Stimulated activated CD4-positive, alpha-beta T cell treated with anti-CD3 and anti-CD28 coated beads, Interleukin-1b, Interleukin-23, amount 100 ng/mL, for 1 hour (primary cell): ENCODE measurements at places on chromosomes 1 and 21.

GRCh38 chr1:95068956-95069709 is 3.6 kb downstream of the ALG14 start:
- no peak for DNase-seq

DNA sequence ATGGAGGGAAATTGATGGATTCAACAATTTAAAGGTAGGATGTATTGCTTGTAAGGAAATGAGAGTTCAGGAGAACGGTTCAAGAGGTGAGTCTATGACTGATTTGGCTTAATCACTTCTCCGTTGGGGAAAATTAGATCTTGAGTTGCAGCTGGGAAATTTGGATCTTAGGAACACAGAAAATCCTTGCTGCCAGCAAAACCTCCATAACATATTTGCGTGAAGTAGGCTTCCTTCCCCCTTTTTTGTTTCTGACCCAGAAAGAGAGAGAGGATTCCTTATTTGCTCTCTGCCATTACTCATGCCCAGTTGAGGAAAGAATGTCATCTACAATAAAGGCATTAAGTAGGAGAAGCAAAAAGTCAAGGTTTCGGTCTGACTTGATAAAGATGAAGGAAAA is 73.5 kb upstream of the PDC start:
- no peak for DNase-seq

DNA sequence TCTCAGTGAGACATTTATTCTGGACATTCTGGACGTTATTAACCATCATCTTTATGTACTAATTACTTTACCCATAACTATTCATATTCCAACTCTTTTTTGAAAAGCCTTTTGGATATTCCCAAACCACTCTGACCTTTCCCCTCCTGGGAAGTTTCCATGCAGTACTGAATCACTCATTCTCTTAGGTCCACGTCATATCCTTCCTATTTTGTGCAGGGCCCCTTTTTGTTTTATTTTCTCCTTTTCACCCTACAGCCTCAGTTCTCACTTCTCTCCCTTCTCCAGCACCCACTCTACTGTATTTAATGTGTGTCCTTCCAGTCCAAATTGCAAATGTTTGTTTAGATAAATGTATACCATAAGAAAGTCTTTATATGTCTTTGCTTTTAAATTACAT is 16.4 kb upstream of the ATP1A1 start:
- no peak for DNase-seq

- no peak for DNase-seq
Observed at GRCh38 chr1:220044678-220045355, 1.5 kb downstream of the EPRS1 start.

DNA sequence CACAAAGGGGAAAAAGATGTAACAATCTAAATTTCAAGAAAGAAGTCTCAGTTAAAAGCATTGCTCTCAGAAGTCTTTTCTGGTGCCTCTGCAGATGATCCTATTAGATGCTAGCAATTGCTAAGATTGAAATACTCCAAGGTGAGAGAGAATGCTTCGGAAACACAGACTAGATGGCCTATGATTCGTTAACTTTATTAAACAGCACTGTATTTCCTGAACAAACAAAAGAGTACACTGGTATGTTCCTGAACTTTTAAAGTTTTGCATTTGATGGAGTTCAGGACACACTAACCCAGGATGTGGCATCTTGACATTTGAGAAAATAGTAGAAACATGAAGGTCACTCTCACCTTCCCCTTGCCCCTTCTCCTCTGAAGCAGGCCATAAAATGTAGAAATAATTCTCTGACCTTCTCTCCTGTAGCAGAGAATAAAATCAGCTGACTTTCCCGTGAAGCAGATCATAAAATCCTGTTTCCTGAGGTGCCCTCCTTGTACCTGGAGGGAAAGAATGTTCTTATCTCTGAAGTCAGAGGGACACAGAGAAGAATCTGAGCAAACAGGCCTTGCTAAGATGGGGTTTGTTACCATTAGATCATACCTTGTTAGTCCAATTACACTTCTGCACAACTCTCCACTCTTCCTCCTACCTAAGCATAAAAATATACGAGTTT is 142.9 kb upstream of the USP25 start:
- DNase-seq, result no peak

GRCh38 chr1:159646687-159647086 is 59.1 kb downstream of the APCS start:
- no peak for DNase-seq

GRCh38 chr1:191460234-191460633 is 698.0 kb upstream of the RGS18 start:
- DNase-seq, result no peak

GRCh38 chr1:64969305-64970046 is 3.1 kb upstream of the JAK1 start:
- DNase-seq, result no peak

DNA sequence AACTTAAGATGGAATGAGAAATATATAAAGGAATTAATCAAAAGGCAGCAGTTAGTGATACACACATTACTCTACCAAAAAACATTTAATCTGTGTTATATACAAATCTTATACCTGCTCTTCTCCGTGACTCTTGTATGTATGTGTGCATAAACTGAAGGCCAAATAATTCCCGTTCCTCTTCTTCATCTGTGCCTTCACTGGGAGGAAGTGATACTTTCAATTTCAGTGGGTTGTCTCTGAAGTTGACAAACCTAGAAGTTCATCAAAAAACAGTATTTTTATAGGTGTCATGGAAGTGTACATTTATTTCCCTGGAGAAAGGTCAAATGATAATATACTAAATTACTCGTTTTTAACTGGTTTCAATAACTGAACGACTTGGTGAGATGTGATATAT is 19.3 kb downstream of the TRMT13 start:
- no peak for DNase-seq

DNA sequence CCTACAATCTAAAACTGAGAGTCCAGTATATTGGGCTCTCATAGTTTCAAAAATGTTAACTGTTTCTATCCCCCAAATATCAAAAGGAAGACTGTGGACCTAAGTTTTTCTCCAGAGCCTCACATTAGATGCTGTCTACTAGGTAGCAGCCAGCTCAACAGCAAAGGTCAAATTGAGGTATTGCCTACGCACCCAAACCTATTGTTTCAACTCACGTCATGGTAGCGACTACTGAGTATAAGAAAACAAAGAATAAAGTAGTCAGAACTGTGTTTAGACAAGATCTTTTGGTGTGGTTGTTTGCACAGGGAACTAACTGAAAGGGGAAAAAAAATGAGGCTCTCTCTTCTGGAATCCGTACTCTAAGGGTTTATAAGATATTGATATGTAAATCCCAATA is 173.2 kb downstream of the LBR start:
- DNase-seq, result no peak

DNA sequence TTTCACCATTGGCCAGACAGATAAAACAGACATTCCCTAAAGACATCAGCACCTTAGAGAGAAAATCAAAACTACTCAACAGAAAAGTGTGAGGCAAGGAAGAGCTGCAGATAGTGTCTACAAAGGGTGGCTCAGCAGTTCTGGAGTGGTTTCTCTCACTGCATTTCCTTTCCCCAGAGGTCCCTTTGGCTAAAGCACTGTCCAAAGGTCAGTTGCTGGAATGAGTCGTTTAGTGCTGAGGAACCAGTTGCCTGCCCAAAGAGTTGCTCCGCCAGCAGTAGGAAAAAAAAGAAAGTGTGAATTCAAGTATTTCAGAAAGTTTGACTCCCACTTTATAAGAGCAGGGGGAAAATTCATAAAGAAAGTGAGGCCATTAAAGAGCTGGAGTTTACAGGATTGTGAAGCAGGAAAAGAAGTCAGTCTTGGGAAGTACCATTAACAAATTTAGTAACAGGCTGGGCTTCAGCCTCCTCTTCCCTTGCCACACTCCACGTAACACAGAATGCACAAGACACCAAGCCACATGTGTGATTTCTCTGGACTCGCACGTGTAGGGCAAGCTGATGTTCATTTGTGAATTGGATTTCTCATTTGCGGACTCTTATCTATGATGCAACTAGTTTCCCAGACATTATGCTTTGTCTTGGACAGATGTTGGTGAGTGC is 122.2 kb downstream of the RUNX1 start:
- DNase-seq, result no peak

DNA sequence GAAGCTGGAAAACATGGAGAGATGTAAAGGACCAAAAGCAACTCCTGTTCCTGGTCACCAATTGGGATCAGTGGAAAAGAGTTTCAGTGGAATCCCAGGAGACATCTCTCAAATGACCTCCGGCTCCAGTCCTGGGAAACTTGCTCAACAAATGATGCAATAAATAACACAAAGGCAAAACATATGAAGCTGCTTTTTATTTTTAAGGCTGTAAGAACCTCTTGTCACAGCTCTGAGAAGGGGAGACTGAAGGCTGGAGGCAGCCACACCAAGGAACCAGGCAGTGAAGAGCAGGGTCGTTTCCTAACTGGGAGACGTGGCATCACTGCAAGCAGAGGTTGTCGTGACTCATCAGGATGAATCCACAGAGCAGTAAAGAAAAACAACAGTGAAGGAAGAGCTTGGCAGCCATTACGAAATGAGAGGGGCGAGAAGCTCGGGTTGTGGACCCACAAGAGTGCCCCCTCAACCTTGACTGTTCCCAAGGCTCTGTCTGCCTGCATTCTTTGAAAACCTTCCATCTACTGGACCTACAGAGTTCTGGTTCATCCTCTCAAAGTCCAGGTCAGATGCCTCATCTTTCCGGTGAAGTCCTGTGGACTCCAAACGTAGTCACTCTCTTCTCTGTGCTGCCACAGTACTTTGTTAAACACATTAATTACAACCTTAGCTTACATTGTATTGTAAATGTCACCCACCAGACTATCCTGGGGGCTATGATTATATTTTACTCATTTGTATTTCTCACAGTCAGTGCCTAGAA is 32.1 kb downstream of the JAK1 start:
- no peak for DNase-seq

DNA sequence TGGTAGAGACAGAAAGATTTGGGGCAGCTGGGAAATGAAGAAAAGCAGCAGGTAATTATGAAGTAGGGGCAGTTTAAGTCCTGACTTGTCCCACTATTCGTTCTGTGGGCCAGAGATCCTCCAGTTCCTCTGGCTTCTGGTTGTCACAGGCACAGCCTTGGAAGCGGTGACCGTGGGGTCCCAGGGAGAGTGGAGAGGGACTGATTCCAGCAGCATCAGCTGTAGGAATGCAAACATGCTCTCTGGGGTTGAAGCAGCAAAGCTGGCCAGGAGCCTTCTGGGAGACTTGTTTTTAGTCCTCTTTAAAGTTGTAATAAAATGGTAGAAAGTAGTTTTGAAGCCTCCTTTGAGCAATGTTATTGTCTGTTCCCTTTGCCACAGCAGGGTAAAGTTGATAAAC is 488.0 kb downstream of the LMO4 start:
- DNase-seq, result no peak

- DNase-seq, result no peak
Observed at GRCh38 chr1:171295821-171296220, 18.2 kb upstream of the FMO4 start.

GRCh38 chr1:95383111-95383510 is 149.1 kb downstream of the RWDD3 start:
- DNase-seq, result no peak

DNA sequence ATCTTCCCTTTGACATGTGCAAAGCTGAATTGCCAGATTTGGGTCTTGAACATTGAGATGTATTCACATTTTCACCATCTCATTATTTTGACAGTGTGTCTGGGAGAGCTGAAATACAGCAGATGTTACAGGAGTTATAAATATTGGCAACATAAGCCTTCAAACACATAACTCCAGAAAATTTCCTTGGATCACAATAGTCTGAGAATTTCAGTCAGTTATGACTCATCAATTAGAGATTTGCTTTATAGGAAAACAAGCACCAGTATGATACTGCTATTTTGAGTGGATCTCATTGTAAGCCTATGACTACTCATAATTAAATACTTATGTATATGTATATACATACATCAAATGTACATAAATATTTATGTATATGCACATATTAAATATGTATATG is 1171.8 kb downstream of the AMY1C start:
- DNase-seq, result no peak

DNA sequence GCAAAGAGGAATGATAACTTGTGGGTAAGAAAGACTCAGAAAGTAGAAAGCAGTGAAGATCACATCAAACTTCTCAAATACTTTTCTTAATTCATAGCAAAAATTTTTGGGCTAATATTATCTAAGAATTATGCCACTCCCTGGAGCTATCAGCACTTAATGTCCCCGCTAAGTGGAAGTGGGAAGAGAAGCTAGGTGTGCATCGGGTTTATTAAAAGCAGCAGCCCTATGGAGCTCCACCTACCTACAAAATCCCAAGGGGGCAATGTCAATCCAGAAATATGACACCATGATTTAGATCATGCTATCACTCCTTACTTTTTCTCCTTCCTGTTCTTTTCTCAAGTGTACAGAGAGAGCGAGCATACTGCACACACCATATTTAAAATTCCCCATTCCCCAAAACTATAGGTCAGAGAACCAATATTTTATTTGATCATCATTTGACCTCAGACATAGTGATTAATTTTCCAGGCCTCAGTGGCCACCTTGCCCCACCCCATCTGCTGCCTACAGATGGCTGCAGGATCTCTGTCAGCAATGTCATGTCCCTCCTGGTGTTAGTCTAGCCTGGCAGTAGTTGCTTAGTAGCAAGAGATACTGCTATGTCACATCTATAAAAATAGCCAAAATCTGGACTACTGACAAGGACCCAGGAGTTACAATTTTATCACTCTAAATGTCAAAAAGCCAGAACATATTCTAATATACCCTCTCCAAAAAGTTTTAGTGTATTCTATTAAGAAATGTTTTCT is 66.6 kb downstream of the MAP3K21 start:
- DNase-seq, result no peak

- DNase-seq, result no peak
Observed at GRCh38 chr1:156128654-156129597, 14.4 kb downstream of the LMNA start.

DNA sequence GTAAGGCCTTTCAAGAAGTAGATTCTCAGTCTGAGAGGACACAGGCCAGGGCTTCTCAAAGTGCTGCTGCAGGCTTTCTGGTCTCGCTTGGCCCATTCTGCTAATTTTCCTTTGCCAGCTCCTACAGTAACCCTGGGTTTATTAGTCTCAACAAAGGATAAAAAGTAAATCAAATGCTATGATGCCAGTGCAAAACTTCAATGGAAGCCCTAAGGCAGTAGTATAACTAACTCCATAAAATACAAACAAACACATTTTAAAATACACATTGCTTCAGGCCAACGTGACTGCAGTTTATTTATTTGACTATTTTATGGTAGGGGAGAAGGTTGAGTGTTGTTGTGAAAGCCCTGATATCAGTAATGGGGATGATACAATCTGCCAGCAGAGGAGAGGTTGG is 89.6 kb downstream of the NRDC start:
- DNase-seq, result no peak

GRCh38 chr1:10833630-10834557 is 37.4 kb upstream of the CASZ1 start:
- DNase-seq, result no peak

GRCh38 chr1:35539824-35540261 is 17.4 kb downstream of the KIAA0319L start:
- DNase-seq, result no peak

- DNase-seq, result no peak
Observed at GRCh38 chr21:45088729-45089128, 14.3 kb downstream of the ADARB1 start.

- DNase-seq, result no peak
Observed at GRCh38 chr1:10594595-10595223, 120.0 kb downstream of the PEX14 start.
